ENCODE measurements at places on chromosomes 7 and 10.

GRCh38 chr10:79487296-79488194, 24.8 kb upstream of the EIF5AL1 start:
- DNase-seq, result peak; percentile 39

DNA sequence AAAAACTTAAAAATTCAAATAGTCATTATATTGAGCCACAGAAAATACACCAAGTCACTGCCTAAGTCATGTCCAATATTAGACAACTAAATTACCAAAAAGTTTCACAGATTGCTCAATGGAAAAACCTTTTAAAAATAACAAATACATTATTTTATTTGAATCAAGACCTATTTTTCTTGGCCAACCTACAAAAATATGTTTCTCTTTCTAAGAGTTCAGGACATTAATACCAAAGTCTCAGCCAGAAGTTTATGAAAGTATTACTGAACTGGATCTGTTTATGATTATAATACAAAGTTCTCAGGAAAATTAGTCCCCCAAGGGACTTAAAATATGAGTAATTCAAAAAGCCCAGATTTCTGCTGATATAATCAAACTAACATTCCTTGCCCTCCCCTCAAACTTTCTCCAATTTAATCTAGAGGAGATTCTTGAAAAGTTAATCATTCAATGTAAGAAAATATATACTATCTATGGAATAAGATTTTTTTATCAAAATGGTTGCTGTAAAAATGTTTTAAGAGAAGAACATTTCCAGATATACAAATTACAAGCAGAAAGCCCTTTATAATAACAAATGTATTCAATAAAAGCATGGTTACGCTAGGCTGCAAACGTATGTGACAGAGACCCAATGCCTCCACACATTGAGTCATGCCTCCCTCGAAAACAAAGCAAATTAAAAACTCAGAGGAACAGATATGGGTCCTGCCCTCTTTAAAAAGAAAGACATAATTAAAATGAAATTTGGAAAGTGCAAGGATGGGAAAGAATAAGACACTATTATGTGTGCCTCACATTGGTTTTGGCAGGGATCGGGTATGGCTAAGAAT, 381.6 kb downstream of the PARD3 start:
- DNase-seq, result no peak

DNA sequence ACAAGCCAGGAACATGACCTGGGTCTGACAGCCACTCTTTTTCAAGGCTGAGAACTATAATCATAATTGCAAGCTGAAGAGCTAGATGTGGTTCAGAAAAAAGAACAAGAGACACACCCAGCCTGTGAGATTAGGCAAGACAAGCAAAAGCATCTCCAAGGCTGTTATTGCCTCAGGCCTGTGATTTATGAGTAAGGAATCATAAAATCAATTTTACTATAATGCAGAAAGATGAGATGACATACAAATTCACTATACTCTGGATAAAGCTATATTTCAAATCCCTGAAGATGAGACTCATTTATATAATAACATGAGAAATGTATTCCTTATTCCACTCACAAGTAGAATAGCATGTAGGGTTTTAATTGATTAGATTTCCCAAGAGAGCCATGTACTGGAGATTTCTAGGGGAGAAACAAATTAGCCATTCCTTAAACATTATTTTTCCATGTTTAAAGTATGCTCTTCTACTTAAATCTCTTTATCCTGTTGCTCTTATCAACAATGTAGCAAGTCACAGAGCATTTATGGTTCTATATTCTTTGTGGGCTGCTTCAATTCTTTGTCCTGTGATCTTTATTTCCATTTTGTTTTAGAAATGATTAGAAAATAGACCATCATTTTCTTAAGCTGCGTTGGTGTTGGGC, 47.4 kb downstream of the FHIP2A start:
- no peak for DNase-seq

GRCh38 chr7:23055582-23056178, 41.8 kb upstream of the HYCC1 start:
- DNase-seq, result peak; percentile 81

Data from CD4-positive, alpha-beta T cell treated with Interleukin-4 for 1 hour (primary cell).